ENCODE measurements at places on chromosomes 4 and X. TPM values are rescaled to one million over a fixed set of nuclear protein-coding genes. Genes with fewer than 3 reads are reported as not detected.
A peak's percentile ranks its signal among the peaks of the same experiment; 100 is the strongest.

The PLXNB3 gene
- 31.4 TPM for total RNA-seq

GRCh38 chr4:53050361-53050774 is 188.3 kb downstream of the RASL11B start:
- no peaks in the 10 kb centered on the region for H3K36me3 ChIP-seq
- H3K27me3 ChIP-seq = no peaks in the 10 kb centered on the region
- H3K4me1 ChIP-seq = no peaks in the 10 kb centered on the region
- DNase-seq = peak; percentile 7
- H3K4me3 ChIP-seq = no peak overlapping the region

The ZXDA gene
- total RNA-seq = 5.4 TPM

GRCh38 chr4:148510211-148510610 is 68.0 kb upstream of the NR3C2 start:
- no peaks in the 10 kb centered on the region for H3K27me3 ChIP-seq
- H3K27ac ChIP-seq = no peak overlapping the region
- H3K4me1 ChIP-seq = peaks cover 25% of the 10 kb centered on the region
- no peak overlapping the region for H3K4me3 ChIP-seq

DNA sequence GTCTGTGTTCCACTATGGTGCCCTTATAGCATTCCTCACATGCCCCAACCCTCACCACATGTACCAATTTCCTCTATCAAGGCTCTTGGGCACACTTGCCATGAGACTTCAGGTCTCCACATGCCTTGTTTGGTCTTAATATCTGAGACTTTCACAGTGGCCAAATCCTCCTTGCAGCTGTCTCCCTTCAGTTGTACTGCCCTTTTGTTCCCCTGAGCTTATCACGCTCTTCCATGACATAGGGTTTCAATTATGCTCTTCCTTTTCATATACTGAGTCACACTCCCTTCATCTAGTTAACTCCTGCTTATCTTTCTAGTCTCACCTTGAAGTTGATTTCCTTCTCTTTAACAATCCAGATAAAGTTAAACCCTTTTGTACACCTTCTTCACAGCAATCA is 212.9 kb downstream of the PDHA2 start:
- H3K4me1 ChIP-seq = peaks cover 2% of the 10 kb centered on the region
- no peak overlapping the region for H3K27ac ChIP-seq
- peak; percentile 13 for DNase-seq
- no peak overlapping the region for H3K4me3 ChIP-seq
- no peaks in the 10 kb centered on the region for H3K27me3 ChIP-seq

DNA sequence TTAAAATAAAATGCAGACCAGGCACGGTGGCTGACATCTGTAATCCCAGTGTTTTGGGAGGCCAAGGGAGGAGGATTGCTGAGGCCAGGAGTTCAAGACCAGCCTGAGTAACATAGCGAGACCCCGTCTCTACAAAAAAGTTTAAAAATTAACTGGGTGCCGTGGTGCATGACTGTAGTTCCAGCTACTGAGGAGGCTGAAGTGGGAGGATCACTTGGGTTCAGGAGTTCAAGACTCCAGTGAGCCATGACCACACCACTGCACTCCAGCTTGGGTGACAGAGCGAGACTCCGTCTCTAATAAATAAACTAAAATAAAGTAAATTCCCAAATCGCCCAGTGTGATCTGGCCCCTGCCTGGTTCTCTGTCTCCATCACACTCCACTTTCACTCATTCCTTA is 43.7 kb downstream of the TENM3 start:
- no peak for DNase-seq
- H3K27ac ChIP-seq = no peak overlapping the region
- H3K4me3 ChIP-seq = no peak overlapping the region
- no peaks in the 10 kb centered on the region for H3K27me3 ChIP-seq
- no peaks in the 10 kb centered on the region for H3K36me3 ChIP-seq
- H3K4me1 ChIP-seq = no peaks in the 10 kb centered on the region

- DNase-seq = no peak
- no peak overlapping the region for H3K27ac ChIP-seq
- H3K4me3 ChIP-seq = no peak overlapping the region
These were observed 305.5 kb upstream of the TACR3 start for GRCh38 chr4:104025251-104025650.

DNA sequence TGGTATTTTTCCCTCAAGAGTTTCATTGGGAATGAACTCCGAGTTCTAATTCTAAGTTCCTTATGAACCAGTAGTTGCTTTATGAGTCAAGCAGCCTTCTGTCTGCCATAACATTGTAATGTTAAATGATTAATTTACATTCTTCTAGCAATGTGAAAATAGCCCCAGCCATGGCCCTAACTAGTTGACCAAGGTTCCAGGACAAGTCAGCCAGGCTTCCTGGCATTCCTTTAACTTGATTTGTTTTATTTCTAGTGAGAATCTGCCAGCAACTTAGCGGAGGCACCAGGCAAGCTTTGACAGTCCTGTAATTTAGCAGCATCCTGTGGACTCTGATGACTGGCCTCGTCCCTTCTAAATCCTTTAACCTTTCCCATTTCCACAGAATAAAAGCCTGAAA is 69.0 kb downstream of the GLRA2 start:
- no peak overlapping the region for H3K27ac ChIP-seq
- DNase-seq = no peak
- no peaks in the 10 kb centered on the region for H3K27me3 ChIP-seq
- H3K4me1 ChIP-seq = no peaks in the 10 kb centered on the region

- H3K36me3 ChIP-seq = no peaks in the 10 kb centered on the region
- no peak overlapping the region for H3K4me3 ChIP-seq
- DNase-seq = no peak
- H3K4me1 ChIP-seq = no peaks in the 10 kb centered on the region
- no peaks in the 10 kb centered on the region for H3K27me3 ChIP-seq
- no peak overlapping the region for H3K27ac ChIP-seq
These were observed 103.3 kb upstream of the PCDH18 start for GRCh38 chr4:137635601-137636000.

DNA sequence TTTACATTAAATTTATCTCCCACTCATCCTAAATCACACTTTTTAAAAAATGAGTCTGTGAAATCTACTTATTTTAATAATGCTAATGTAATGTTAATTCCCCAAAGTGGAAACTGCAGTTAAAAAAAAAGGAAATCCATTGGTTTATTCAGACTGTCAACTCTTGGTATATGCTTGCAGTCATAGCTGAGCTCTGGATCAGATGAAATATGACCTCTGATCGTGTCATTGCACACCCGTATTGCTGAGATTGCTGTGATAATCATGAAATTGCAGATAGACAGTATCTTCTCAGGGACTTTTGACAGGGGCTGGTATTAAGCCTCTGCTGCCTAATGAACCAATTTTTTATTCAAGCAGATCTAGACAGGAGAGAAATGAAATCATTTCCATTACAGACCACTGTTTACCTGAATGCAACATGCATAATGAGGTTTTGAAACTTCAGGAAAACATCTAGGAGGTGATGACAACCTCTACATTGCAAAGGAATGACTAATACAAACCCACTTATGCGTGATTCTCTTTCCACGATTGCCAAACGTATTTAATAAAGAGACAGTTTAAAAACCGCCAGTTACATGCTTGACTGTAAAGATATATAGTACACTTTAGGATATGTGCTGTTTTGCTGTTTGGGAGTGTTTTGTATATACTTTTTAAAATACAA is 138.3 kb upstream of the PUDP start:
- H3K27me3 ChIP-seq = no peaks in the 10 kb centered on the region
- H3K27ac ChIP-seq = no peak overlapping the region
- H3K4me3 ChIP-seq = no peak overlapping the region
- DNase-seq = no peak

- H3K27me3 ChIP-seq = no peaks in the 10 kb centered on the region
- H3K36me3 ChIP-seq = no peaks in the 10 kb centered on the region
- H3K27ac ChIP-seq = no peak overlapping the region
- peaks cover 34% of the 10 kb centered on the region for H3K4me1 ChIP-seq
These were observed 94.5 kb upstream of the EOLA2 start for GRCh38 chrX:150032742-150033141.

- DNase-seq = no peak
- no peak overlapping the region for H3K27ac ChIP-seq
- H3K4me3 ChIP-seq = no peak overlapping the region
- H3K36me3 ChIP-seq = no peaks in the 10 kb centered on the region
- no peaks in the 10 kb centered on the region for H3K4me1 ChIP-seq
- H3K27me3 ChIP-seq = no peaks in the 10 kb centered on the region
These were observed 60.1 kb upstream of the ACSL4 start for GRCh38 chrX:109793191-109793590.

GRCh38 chrX:96556886-96557285 is 127.8 kb upstream of the DIAPH2 start:
- no peaks in the 10 kb centered on the region for H3K4me1 ChIP-seq
- H3K4me3 ChIP-seq = no peak overlapping the region
- no peaks in the 10 kb centered on the region for H3K27me3 ChIP-seq
- DNase-seq = peak; percentile 1

- no peaks in the 10 kb centered on the region for H3K4me1 ChIP-seq
- H3K4me3 ChIP-seq = no peak overlapping the region
- H3K27ac ChIP-seq = no peak overlapping the region
- DNase-seq = no peak
- H3K36me3 ChIP-seq = no peaks in the 10 kb centered on the region
These were observed 26.7 kb upstream of the ING2 start for GRCh38 chr4:183478123-183478522.

GRCh38 chrX:22093550-22093949 is 61.4 kb downstream of the PHEX start:
- no peak overlapping the region for H3K27ac ChIP-seq
- H3K27me3 ChIP-seq = no peaks in the 10 kb centered on the region
- no peak overlapping the region for H3K4me3 ChIP-seq
- no peaks in the 10 kb centered on the region for H3K36me3 ChIP-seq

- H3K27me3 ChIP-seq = peaks cover 3% of the 10 kb centered on the region
- H3K36me3 ChIP-seq = no peaks in the 10 kb centered on the region
- no peak overlapping the region for H3K27ac ChIP-seq
- DNase-seq = no peak
These were observed 8.0 kb downstream of the CETN2 start for GRCh38 chrX:152822383-152823086.

GRCh38 chr4:13484749-13485221 is 645 bp upstream of the RAB28 start:
- DNase-seq = no peak
- no peaks in the 10 kb centered on the region for H3K36me3 ChIP-seq
- H3K27me3 ChIP-seq = peaks cover 4% of the 10 kb centered on the region
- peak overlapping the region; percentile 82 for H3K4me3 ChIP-seq

GRCh38 chr4:86451560-86452330 is 91.9 kb upstream of the MAPK10 start:
- no peak for DNase-seq
- H3K4me3 ChIP-seq = no peak overlapping the region
- no peak overlapping the region for H3K27ac ChIP-seq
- no peaks in the 10 kb centered on the region for H3K4me1 ChIP-seq

DNA sequence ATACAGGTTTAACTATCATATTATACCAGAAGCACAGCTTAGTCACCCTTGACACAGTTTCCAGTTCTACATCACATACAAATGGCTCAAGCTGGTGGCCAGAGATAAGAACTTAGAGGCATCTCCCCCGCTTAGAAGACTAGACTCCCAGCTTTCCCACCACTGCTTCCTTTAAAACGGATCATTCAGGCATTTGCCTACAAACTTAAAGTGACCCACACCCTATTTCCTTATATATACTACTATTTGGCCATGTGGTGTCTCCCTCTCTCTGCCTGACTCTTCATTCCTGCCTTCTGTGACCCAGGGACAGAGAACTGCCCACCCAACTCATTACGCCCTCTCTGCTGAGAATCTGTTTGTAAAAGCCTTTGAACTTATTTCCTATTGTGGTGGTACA is 781.2 kb upstream of the DIAPH2 start:
- H3K27me3 ChIP-seq = no peaks in the 10 kb centered on the region
- peaks cover 15% of the 10 kb centered on the region for H3K4me1 ChIP-seq
- H3K36me3 ChIP-seq = no peaks in the 10 kb centered on the region
- peak; percentile 73 for DNase-seq

Data from endothelial cell of umbilical vein (primary cell).